IPS-NIHi11 (cell line): ENCODE measurements at places on chromosomes 13 and 19.
A peak's percentile ranks its signal among the peaks of the same experiment; 100 is the strongest.

- no peak for DNase-seq
These were observed 9.6 kb upstream of the BCL3 start for GRCh38 chr19:44738603-44739558.

DNA sequence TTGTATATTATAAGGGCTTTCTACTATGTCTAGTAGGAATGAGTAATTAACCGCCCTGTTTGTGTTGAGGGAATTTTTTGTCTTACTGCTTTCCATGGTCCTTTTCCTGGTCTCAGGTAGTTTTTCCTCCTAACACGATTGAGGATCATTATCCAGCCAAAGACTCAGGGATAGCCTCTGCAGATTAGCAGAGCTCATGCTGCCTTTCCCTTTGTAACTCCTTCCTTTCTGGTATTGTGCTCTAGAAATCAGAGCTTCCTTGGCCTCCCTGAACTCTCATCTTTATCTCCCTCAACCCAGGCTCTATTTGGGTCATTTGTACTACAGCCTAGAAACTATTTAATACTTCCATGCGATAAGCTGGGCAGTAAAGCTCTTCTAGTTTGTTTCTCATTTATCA is 142.1 kb downstream of the PDS5B start:
- peak; percentile 14 for DNase-seq

- DNase-seq = no peak
These were observed 902 bp upstream of the CCDC106 start for GRCh38 chr19:55646889-55647731.

- DNase-seq = no peak
These were observed 25.8 kb upstream of the LDLR start for GRCh38 chr19:11063434-11063833.

DNA sequence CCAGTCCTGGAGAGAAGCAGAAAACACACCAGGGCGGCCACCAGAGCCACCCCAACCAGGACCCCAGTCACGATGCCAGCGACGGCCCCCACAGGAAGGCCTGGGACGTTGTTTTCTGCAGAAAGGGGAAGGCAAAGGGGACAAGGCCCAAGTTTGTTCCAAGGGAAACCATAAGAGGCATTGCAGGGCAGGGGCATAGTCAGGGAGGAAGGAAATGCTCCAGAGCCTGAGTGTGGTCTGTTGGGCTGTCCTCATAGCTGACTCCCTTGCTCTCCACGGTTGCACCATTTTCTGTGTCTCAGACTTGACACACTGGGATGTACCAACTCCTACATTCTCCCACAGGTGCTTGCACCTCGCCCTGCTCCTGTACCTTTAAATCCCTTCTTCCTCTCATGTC is 5.2 kb downstream of the CEACAM4 start:
- DNase-seq = no peak

GRCh38 chr13:83879431-83880171 is 2.7 kb downstream of the SLITRK1 start:
- no peak for DNase-seq

- no peak for DNase-seq
These were observed 85.1 kb upstream of the UFM1 start for GRCh38 chr13:38264363-38265131.

DNA sequence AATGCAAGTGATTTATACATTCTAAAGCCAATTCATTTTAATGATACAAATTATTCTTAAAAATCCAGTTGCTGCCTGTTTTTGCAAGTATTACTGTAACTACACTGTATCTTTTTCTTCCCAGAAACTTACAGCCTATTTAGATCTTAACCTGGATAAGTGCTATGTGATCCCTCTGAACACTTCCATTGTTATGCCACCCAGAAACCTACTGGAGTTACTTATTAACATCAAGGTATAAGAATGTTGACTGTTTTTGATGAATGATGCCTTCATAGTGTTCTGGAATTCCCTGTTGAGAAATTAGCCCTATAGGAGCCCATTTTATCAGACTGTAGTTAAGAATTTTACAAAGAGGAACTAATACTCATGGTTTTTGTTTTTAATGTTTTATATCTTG is 25.0 kb downstream of the ITM2B start:
- no peak for DNase-seq

GRCh38 chr19:1309977-1310852 is 24.5 kb downstream of the EFNA2 start:
- DNase-seq = no peak

DNA sequence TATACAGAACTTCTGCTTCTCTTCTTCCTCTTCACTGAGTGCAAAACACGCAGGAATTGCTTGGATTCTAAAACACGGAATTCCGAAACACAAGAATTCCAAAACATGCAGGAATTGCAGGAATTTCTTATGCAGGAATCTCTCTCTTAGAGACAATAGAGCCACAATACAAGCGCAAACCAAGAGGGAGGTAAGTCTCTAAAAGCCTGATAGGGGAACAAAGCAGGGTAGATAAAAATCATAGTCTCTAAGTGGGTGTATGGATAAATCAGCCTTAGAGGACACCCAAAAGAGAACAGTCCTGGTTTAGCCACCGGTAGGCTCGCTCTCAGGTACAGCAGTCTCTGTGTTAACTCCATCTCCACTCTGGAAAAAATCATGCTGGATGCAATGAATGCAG is 112.9 kb downstream of the LHFPL6 start:
- DNase-seq = peak; percentile 45
